Frontal cortex (tissue), 4 donors: ENCODE measurements at places on chromosomes 11 and 22. TPM values are rescaled to one million over a fixed set of nuclear protein-coding genes. Genes with fewer than 3 reads are reported as not detected.

OR10D3 gene
- total RNA-seq = not detected

ZC3H12C gene
- total RNA-seq = 28.9 TPM

SCGB1D2 gene
- not detected for total RNA-seq

KRTAP5-1 gene
- not detected for total RNA-seq

AQP11 gene
- total RNA-seq = 4.9 TPM

TPH1 gene
- 0.41 TPM for total RNA-seq

GGTLC2 gene
- not detected for total RNA-seq
